Inflammatory macrophage treated with lipopolysaccharide for 4 hours (primary cell): ENCODE measurements at places on chromosomes 4 and X.

DNA sequence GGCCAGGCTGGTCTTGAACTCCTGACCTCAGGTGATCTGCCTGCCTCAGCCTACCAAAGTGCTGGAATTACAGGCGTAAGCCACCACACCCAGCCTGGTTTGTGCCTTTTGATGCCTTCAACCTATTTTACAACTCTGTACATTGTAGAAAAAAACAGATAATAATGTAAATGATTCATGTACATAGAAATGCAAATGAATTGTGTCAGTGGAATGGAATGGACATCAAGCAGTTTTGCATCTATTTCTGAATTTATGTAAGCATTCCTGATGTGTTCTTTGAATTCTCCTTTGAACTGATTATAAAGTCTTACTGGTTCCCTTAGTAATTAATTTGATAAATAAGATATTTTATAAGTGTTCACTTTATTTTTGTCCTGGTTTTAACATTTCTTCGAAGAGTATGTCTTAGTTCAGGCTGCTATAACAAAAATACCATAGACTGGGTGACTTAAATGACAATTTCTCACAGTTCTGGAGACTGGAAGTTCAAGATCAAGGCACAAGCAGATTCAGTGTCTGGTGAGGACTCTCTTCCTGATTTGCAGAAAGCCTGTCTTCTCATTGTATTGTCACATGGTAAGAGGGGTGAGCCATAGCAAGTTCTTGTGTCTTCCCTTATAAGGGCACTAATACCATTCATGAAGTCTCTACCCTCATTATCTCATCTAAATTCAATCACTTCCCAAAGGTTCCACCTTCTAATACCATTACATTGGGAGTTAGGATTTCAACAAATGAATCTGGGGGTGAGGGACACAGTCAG lies 162.2 kb upstream of the S100G start:
- no peak for DNase-seq

- peak; percentile 88 for DNase-seq
These were observed 17.2 kb downstream of the RXFP1 start for GRCh38 chr4:158538911-158539310.

DNA sequence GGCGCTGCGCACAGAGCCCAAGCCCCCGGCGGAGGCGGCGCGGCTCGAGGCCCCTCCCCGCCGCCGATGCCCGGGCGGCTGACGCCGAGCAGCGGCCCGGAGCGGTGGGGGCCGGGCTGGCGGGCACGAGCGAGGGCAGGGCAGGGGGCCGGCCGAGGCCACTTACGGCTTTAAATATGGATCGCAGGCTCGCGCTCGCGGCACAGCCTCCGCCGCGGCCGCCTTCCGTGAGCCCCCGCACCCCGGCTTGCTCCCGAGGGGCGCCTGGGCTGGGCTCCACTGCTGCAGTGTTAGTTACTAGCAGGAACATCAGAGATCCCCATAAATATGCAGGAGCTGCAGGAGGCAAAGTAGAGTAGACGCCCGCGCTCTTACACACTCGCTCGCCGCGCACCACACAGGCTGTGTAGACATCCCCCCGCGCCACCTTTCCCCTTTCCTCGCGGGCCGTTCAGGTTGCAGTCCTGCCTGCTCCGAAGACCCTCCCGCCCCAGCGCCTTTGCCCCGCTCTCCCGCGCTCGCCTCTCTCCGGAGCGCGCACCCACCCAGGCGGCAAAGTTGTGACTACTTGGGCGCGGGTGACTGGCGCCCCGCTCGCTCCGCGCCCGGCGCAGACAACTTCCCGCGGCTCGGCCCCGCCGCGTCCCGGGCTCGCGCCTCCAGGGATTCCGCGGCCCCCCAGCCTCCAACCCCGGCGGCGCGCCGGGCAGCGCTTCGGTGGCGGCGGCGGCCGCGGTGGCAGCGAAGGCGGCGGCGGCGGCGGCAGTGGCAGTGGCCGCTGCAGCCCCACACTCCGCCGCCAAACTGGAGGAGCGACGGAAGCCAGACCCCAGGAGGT lies 152.0 kb upstream of the SLC4A4 start:
- no peak for DNase-seq

DNA sequence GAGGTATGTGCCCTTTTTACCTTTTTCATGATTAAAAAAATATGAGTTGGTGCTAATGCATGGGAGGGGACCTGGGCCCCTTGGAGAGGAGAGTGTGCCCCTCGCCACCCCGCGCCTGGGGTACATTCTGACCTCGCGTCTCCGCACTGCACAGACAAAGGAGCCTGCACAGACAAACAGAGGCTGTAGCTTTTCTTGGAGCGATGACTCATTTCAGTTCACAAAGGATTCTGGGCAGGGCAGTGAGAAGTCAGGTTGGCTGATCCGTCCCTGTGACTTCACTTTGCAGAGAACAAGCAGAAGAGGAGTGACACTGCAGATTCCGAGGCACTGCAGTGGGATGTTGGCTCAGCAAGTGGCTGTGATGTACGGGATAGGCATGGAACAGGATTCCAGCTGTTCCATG lies 82.9 kb downstream of the STOX2 start:
- DNase-seq = peak; percentile 80

GRCh38 chr4:136934601-136935000 lies 597.7 kb downstream of the PCDH18 start:
- DNase-seq = no peak

DNA sequence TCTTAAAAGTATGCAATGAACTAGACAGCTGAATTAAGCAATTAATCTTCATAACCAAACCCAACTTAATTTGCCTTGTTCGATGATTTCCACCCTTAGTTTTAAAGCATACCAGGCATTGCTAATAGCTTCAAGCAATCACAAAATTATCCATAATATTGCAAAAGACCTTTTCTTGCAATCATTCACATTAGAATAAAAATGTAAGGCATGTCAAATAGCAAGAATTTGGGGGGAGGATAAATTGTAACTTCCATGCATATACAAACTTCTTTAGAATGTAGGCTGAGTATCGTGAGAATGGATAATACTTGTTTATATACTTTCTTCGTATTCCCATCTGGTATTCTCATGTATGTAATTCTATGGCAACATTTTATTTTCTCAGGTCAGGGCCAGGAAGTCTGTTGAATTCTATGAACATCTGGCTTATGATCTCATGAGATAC lies 28.7 kb upstream of the BMP2K start:
- DNase-seq = no peak

- no peak for DNase-seq
These were observed 187.3 kb upstream of the MBNL3 start for GRCh38 chrX:132676102-132676501.

GRCh38 chr4:70722199-70722791 lies 531 bp downstream of the RUFY3 start:
- DNase-seq = no peak
